ENCODE measurements at places on chromosomes 5 and 9.

- DNase-seq: no peak
These were observed 64.4 kb upstream of the WWC1 start for GRCh38 chr5:168227001-168227400.

DNA sequence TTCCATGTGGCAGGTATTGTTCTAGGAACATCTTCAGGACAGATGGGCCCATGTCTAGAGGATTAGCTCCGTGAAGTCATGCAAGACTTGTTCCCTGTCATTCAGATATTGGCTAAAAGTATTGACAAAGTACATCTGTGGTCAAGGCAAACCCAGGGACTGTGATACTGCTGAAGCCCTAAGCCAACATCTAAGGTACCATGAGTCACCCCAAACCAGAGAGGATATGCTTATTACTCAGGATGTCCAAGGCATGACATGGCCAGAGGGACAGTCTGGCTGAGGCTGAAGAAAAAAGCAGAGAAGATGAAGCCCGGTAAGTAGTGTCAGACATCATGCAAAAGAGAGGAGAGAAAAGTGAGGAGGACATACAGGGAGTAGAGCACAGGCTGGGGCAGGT, 31.0 kb downstream of the HMHB1 start:
- DNase-seq: no peak

DNA sequence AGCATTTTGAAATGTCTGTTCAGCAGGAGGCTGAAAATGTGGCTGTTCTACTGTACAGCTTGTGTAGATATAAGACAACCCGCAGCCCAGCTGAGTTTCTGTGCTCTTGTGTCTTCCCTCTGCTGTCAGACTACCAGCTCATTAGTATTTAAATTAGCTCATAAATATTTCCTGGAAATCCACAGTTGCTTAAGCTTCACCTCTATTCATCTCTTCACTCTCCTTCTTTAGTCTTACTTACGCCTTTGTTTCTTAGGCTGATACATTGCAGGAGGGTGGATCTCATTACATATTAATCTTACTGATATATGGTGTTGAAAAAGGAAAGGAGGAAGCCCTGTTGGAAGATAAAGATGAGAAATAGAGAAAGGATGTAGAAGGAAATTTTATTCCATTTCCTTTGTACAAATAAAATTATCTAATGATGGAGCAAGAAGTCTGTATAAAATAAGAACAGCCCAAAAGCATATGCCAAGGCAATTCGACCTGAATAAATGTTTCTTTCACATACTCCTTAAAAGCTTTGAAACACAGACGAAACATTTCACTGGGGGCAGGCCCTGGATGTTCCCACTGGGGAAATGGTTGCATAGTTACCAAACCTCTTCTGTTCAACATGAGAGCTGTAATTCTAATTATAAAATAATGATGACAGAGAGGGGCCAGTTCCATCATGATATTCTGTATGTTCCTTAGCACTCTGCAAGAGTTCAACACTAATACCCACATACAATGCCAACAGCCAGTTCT, 111.8 kb upstream of the APC start:
- DNase-seq: no peak

DNA sequence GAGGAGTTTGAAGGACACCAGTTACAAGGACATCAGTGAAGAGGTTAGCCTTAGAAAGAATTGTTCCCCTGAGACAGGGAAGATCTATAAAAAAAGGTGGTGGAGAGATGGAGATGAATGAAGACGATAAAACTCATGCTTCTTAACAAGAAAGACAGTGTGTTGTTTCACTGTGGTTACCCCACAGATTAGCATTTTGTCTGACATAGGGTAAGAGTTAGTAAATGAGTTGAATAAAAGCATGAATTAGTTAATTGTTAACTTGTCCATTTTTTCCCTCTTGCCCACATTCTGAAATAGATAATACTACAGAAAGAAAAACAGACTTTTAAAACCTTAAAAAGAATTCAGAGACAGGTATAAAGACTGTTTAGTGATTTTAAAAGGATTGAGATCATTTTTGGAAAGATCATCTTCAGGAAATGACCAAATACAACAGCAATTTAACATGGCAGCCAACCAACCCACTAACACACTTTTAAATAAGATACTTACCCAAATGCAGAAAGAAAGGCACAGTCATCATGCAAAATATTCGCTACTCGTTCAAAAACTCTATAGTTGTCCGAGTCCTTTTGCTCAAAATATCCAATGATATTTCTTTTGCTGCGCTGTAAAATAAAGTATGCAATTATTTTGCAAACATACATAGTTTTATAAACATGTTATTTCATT, 78.5 kb downstream of the ERP44 start:
- DNase-seq: no peak

GRCh38 chr9:4798281-4799032, 5.7 kb downstream of the RCL1 start:
- DNase-seq: no peak
